ENCODE measurements at places on chromosomes 7 and 10.

DNA sequence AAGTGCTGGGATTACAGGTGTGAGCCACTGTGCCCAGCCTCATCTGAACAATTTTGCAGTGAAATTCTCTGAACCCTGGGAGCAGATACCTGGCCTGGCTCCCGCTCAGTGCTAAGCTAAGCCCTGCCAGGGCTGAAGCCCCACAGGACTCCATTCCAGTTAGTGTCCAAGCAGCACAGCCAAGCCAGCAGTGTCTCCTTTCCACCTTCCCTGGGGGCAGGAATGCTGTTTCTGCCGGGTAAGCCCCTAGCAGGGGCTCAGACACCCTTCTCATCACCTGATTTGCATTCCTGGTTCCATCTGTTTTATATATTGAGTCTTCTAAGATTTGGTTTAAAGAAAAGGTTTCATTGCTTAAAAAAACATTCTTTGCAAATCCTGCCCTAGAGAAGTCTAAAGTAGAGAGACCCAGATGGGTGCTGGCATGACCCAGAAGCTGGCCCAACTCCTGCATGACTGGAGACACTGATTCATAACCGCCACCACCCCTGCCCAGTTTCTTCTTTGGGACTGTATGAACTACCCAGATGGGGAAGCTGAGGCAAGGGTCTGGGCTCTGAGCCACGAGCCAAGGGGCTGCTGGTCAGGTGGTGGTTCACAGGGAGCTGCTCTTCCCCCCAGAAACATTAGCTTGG, 14.0 kb downstream of the SLC13A4 start:
- no peak for DNase-seq
- no peak overlapping the region for H3K4me3 ChIP-seq
- H3K4me1 ChIP-seq, result no peaks in the 10 kb centered on the region
- H3K27ac ChIP-seq, result peak overlapping the region; percentile 72
- no peaks in the 10 kb centered on the region for H3K36me3 ChIP-seq

- DNase-seq, result no peak
- no peaks in the 10 kb centered on the region for H3K27me3 ChIP-seq
- H3K36me3 ChIP-seq, result no peaks in the 10 kb centered on the region
- H3K27ac ChIP-seq, result no peak overlapping the region
- no peak overlapping the region for H3K4me3 ChIP-seq
- no peaks in the 10 kb centered on the region for H3K4me1 ChIP-seq
Measured at GRCh38 chr7:120400806-120401455, 128.0 kb downstream of the KCND2 start.

GRCh38 chr10:28479425-28479865, 53.5 kb upstream of the WAC start:
- no peaks in the 10 kb centered on the region for H3K4me1 ChIP-seq
- H3K27me3 ChIP-seq, result peaks cover 3% of the 10 kb centered on the region
- no peaks in the 10 kb centered on the region for H3K36me3 ChIP-seq
- H3K4me3 ChIP-seq, result no peak overlapping the region

- no peak for DNase-seq
- no peak overlapping the region for H3K4me3 ChIP-seq
- H3K27me3 ChIP-seq, result no peaks in the 10 kb centered on the region
- no peak overlapping the region for H3K27ac ChIP-seq
- no peaks in the 10 kb centered on the region for H3K36me3 ChIP-seq
Measured at GRCh38 chr10:62511656-62512055, 137.5 kb downstream of the ZNF365 start.
